ENCODE measurements at places on chromosomes 1 and 21.

GRCh38 chr1:107213225-107213624, 72.4 kb downstream of the NTNG1 start:
- DNase-seq: no peak

DNA sequence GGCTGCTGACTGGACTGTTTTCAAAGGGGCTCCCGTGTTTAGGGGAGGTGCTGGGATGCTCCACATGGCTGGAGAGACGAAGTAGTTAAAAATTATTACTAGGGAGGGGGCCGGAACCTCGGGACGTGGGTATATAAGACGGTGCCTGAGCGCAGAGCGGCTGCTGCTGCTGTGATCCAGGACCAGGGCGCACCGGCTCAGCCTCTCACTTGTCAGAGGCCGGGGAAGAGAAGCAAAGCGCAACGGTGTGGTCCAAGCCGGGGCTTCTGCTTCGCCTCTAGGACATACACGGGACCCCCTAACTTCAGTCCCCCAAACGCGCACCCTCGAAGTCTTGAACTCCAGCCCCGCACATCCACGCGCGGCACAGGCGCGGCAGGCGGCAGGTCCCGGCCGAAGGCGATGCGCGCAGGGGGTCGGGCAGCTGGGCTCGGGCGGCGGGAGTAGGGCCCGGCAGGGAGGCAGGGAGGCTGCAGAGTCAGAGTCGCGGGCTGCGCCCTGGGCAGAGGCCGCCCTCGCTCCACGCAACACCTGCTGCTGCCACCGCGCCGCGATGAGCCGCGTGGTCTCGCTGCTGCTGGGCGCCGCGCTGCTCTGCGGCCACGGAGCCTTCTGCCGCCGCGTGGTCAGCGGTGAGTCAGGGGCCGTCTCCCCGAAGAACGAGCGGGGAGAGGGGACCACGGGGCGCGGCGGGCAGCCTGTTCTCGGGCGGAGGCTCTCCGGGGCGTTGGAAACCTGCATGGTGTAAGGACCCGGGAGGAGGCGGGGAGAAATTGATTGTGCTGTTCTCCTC, at the start of gene CHODL:
TSS of gene CHODL (plus strand) at position 163 of the 793 bp plus-strand sequence. CDS start at position 554, 391 bp downstream.
- no peak for DNase-seq

DNA sequence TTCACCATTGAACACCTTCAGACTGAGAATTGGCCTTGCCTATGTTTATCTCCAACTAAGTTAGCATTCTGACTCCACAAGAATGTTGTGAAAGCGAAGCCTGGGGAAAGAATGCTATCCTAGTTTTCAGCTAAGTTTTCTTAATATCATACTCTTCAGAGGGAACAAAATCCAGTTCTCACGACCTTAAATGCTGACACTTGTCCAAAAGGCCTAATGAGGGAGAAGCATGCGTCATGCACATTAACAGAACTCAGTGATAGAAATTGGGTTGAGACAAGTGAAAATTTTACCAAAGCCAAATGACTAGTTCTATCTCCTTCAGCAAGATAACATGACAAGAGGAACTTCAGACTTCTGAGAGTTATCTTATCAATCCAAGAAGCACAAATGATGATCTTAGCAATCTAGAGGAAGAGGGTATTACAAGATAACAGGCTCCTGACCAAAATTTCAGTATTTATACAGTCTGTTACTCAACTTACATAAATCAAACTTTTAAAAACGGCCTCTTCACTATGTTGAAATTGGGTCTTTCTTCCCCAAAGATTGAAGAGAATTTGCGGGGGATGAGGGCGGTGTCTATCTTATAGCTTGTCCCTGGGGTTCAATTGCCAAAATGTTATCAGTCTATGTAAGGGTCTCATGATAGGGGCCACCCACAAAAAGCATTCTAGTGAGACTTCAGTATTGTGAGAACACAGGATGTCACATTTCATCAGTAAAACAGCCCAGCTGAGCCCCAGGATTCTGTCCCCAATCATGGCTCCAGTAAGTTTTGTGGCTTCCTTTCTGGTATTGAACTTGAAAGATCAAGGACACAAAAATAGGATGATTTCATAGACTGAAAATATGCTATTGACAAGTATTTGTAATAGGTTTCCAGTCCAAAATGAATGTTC, 26.5 kb upstream of the SLC45A3 start:
- DNase-seq: no peak

DNA sequence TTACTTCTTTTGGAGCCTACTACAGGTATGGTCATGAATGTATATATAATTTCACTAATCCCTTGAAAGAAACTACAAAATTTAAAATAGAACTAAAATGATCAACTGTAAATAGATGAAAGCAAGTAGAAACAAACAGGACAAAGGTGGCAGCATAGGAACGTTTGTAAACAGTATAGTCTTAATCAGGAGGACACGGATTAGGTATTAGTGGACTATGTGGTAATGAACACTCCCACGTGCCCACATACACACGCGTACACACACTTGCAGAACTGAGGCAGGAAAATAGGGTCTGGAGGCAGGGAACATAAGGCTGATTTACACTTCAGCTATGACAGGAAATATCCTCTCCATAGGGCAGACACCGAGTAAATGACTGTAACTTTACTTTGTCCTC, 1397.8 kb downstream of the NCAM2 start:
- no peak for DNase-seq

DNA sequence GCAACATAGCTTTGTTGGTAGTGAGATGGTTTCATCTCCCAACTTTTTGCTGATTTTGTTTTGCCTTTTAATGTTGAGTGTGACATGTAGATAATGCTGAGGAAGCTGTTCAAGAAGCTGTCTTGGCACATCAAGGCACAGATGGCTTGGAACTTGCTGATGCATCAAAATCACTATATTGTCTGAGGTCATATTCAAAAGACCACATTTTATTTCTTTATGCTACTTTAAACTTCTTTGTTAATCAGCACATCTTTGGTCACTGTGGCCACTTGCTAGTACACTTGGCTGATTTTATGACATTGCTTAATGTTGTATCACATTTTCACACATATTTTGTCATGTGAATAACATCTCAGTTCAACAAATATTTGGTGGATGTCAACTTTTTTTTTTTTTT, 87.1 kb upstream of the BCL10 start:
- no peak for DNase-seq

GRCh38 chr1:15075817-15076216, 77.7 kb upstream of the TMEM51 start:
- DNase-seq: peak; percentile 42

DNA sequence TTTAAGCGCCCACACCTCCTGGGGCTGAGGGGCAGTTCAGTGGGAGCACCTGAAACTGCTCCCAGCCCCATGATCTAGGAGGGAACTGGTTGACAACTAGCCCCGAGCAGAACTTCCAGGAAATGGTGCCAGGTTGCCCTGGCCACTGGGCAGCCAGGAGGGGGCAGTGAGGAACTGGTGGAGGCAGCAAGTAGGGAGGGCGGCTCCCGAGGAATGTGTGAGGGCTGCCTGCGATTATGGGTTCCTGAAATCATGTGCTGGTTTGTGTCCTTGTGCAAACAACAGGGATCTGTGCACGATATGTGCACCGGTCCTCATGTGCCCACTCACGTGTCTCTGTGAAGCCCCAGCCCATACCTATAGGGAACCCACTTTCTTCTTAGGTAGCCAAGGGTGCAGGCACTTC, 9.9 kb downstream of the GPR3 start:
- DNase-seq: peak; percentile 78

DNA sequence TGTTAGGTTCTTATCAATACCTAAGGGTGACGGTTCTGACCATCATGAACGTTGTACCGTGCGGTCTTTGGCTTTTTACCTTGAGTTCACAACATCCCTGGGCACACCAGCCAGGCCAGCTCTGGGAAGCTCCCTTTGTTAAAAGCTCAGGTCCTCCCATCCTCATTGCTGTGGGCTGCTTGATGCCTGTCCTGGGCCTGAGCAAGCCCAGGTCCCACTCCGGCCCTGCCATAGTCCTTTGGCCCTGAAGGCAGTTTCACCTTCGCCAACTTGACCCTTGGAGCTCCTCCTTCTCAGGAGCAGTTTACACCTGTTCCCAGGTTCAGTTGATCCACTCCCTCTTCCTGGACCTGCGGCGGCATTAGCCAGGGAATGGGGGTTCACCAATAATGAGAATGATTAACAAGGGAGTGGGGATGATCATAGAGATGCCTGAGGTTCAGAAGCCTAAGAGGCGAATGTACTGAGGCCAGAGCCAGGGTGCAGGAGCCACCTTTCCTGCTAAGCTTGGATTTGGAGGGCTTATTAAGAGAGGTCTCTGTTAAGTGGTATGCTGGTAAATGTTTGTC, 40.2 kb downstream of the DHCR24 start:
- no peak for DNase-seq

DNA sequence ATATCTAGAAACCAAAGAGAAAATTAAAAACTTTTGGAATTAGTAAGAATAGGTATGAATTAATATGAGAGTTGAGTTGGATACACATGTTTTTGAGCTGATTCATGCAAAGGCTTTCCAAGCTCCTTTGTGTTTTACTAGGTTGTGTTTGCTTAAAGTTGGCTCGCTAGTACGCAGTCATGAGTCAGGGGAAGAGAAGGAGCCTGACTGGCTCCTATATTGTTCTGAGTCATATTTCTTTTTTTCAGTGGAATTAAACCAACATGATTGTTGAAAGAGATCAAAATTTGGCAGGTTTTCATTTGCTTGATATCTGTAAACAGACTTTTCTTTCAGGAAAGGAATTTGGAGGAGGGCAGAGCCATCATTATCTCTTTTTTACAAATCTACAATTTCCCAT, 66.7 kb downstream of the MAGI3 start:
- peak; percentile 66 for DNase-seq

DNA sequence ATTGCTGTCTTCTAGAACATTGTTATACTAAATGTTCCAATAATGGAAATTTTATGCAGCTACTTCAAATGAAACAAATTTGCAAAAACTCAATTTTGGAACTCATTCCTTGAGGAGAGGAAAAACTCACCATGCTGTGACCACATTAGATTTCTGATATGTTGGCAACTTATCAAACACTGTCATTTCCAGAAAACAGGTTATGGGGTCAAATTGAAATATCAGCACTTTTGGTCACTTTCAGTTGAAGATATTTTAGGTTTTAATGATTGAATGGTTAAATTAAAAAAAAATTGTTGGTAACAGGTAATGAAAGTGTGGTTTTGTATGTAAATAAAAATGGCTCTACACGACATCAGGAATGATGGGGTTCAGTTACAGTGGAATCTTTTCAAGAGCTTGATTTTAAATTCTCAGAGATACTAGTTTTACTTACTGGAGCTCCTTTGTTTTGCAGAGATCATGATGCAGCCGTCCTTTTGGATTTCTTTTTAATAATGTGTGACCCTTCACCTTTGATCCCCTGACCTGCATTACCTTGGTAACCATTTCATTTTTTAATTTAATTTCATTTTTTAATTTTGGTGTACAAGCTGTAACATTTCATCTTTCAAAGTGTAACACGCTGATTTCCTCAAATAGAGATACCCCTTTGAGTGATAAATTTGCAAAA, 86.2 kb downstream of the CAMTA1 start:
- DNase-seq: no peak

DNA sequence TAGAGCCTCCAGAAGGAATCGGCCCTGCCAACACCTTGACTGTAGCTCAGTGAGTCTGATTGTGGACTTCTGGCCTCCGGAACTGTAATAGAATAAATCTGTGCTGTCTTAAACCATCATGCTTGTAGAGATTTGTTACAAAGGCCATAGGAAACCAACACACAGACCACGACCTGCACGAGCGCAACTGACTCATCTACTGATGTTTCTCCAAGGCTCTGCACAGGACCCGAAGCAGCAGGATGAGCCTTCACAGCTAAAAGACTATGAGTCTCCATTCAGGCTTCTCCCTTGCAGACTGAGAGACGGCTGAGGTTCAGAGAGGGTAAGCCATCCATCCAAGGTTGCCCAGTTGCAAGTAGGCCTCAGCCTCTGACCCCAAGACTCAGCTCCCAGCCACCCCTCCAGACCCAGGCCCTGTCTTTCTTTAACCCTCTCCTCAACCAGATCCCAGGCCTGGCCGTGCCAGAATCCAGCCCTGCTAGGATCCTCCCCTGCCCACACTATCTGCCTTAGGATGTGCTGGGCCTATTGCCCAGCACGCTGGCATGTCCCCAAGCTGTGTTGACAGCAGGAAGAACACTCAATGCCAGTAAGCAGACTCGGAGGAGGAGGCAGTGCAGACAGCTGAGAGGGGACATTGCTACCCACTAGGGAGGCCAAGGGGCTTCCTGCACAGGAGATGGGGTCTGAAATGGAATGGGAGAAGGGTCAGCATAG, 109.0 kb downstream of the HMGB4 start:
- no peak for DNase-seq

- no peak for DNase-seq
Observed at GRCh38 chr1:156847591-156848460, 11.1 kb downstream of the INSRR start.
